ENCODE measurements at places on chromosomes 11 and 22. TPM values are rescaled to one million over a fixed set of nuclear protein-coding genes. Genes with fewer than 3 reads are reported as not detected.

FDXACB1 gene
- total RNA-seq = 2.8 TPM

PDGFD gene
- total RNA-seq = 0.05 TPM

GAS2L1 gene
- total RNA-seq = 0.41 TPM

TYR gene
- not detected for total RNA-seq

DNAJB7 gene
- not detected for total RNA-seq

PATE4 gene
- not detected for total RNA-seq

PGA5 gene
- total RNA-seq = not detected

SMTNL1 gene
- total RNA-seq = not detected

LRRC56 gene
- 1.2 TPM for total RNA-seq

MYBPC3 gene
- total RNA-seq = not detected

DRD2 gene
- 0.30 TPM for total RNA-seq

KLHL35 gene
- total RNA-seq = 1.2 TPM

XKR3 gene
- 0.24 TPM for total RNA-seq

JAM3 gene
- total RNA-seq = 7.8 TPM

PANX2 gene
- 8.0 TPM for total RNA-seq

MCHR1 gene
- not detected for total RNA-seq

F2 gene
- total RNA-seq = not detected

LIF gene
- 67.9 TPM for total RNA-seq

SULT4A1 gene
- total RNA-seq = not detected

NDUFA6 gene
- 91.7 TPM for total RNA-seq

ASPHD2 gene
- total RNA-seq = 14.6 TPM

MICAL3 gene
- total RNA-seq = 26.0 TPM

PDHX gene
- total RNA-seq = 28.7 TPM

WNT11 gene
- 0.16 TPM for total RNA-seq

MYEOV gene
- total RNA-seq = 0.42 TPM

TSSK2 gene
- not detected for total RNA-seq

KCNQ1 gene
- total RNA-seq = 11.4 TPM

OR51I1 gene
- total RNA-seq = not detected

ZW10 gene
- total RNA-seq = 16.6 TPM

VSTM5 gene
- total RNA-seq = not detected
